ENCODE measurements at places on chromosomes 5 and 9.
A peak's percentile ranks its signal among the peaks of the same experiment; 100 is the strongest.

- no peak for DNase-seq
Observed at GRCh38 chr9:89452561-89452960, 45.4 kb downstream of the SEMA4D start.

DNA sequence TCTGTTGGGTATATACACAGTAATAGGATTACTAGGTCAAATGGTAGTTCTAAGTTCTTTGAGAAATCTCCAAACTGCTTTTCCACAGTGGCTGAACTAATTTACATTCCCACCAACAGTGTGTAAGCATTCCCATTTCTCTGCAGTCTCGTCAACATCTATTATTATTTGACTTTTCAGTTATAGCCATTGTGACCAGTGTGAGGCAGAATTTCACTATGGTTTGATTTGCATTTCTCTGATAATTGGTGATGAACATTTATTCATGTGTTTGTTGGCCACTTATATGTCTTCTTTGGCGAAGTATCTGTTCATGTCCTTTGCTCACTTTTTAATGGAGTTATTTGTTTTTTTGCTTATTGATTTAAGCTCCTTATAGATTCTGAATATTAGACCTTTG, 596.2 kb upstream of the DAB2 start:
- peak; percentile 17 for DNase-seq

DNA sequence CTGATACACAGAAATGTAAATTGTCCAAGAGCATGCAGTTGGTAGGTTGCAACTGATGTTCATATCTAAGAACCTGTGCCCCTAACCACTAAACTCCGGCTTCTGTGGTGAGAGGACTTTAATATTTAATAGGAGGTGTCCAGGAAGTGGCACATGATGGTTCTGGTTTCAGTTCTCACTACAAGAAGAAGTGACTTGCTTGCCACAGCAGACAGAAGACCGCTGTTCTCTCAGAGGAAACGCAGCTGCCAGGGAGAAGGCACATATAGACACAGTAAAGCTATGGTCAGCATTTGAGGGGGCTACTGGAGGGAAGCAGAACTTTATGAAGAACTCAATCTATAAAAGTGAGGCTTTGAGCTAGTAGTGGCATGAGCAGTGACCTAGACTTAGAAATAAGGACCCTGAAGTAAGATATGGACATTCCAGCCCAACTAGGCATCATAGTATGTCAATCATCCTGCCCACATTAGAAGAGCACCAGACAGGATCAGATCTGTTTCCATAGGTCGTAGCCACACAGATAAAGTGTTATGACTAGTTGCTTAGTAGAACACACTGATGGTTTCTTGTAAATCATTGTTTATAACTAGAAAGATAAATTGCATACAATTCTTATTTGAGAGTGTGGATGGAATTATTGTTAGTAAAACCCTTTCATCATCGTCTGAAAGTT, 36.4 kb upstream of the DAB2 start:
- DNase-seq: peak; percentile 26

- no peak for DNase-seq
Observed at GRCh38 chr5:171542525-171543140, 123.2 kb downstream of the FGF18 start.

- DNase-seq: no peak
Observed at GRCh38 chr9:120757026-120757913, 35.9 kb downstream of the FBXW2 start.

- no peak for DNase-seq
Observed at GRCh38 chr5:175867587-175868347, 3.6 kb upstream of the CPLX2 start.

- no peak for DNase-seq
Observed at GRCh38 chr5:61277190-61277589, 54.9 kb upstream of the ZSWIM6 start.

Data from CD4-positive, alpha-beta T cell treated with Interleukin-10 for 1 hour (primary cell).